ENCODE measurements at places on chromosomes 4 and X.

GRCh38 chrX:133859860-133860259 is 125.5 kb downstream of the GPC3 start:
- peak; percentile 47 for DNase-seq

- peak; percentile 24 for DNase-seq
Measured at GRCh38 chr4:53706422-53707032, 115.2 kb upstream of the LNX1 start.

- DNase-seq: no peak
Measured at GRCh38 chr4:168925789-168926490, 84.1 kb downstream of the CBR4 start.

- DNase-seq: peak; percentile 92
Measured at GRCh38 chrX:131746491-131746968, 202.7 kb downstream of the OR13H1 start.

DNA sequence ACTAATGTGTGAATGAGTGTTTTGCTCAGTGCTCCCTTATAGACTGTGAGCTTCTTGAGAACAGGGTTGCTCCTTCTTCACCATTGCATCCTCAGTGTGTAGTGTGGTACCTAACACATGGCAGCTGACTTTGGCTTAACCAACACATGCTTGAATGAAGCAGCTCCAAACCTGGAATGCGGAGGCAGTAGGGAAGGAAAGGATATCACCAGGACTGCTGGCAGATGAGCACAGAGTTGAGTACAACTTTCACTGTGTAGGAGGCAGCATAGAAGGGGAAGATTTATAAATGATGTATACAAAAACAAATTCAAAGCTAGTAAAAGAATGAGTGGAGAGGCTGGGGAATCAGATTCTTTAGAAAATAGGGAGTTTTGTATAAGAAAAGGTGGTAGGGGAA is 174.3 kb downstream of the SLIT2 start:
- no peak for DNase-seq

GRCh38 chr4:118086344-118086743 is 52.1 kb downstream of the NDST3 start:
- no peak for DNase-seq

DNA sequence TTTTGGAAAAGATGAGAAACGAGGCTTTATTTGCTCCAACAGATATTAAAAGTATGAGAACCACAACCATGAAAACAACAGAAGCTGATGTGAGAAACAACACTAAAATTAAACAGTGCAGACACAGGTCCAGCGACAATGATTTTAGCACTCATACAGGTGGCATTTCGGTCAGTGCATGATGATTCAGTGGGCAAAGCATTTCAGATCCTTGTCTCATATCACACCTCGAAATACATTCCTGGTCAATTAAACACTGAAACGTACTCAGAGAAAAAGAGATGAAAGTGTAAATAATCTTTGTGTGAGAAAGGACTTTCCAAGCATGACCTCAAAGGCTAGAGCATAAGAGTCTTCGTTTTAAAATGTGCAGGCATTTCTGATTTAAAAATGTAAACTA is 85.2 kb downstream of the ACOX3 start:
- no peak for DNase-seq
